Hematopoietic multipotent progenitor cell treated with erythropoietin and hydrocortisone succinate and interleukin-3 and kit ligand, for 6 days (in vitro differentiated cells): ENCODE measurements at places on chromosomes 12 and 14.

GRCh38 chr12:14058717-14059116, 77.3 kb upstream of the GRIN2B start:
- DNase-seq = no peak

GRCh38 chr12:51943346-51943745, 8.2 kb upstream of the ACVR1B start:
- no peak for DNase-seq

- no peak for DNase-seq
Observed at GRCh38 chr14:55813630-55814029, 233.6 kb downstream of the KTN1 start.

GRCh38 chr12:116423094-116423493, 136.1 kb upstream of the MAP1LC3B2 start:
- DNase-seq = no peak

DNA sequence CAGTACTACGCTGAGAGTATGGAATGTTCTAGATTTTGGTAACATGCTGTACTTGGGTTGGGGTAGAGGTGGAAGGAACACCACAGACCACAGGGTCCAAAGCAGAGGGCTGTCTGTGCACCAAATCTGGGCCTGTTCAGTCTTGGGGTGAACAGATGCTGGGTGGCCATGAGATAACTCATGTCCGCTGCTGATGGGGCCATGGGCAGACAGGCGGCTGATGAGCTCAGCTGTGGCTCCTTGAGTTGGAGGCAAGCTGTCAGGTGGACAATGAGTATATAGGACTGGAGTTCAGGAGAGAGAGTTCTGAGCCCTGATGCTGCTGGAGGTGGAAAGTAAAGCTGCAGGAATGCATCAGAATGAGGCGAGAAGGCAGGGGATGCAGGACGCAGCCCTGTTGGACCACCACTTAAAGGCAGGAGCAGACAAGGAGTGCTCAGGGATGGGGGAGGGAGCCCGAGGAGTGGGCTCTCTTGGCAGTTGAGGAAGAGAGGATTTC, 6.2 kb downstream of the SMIM41 start:
- no peak for DNase-seq

DNA sequence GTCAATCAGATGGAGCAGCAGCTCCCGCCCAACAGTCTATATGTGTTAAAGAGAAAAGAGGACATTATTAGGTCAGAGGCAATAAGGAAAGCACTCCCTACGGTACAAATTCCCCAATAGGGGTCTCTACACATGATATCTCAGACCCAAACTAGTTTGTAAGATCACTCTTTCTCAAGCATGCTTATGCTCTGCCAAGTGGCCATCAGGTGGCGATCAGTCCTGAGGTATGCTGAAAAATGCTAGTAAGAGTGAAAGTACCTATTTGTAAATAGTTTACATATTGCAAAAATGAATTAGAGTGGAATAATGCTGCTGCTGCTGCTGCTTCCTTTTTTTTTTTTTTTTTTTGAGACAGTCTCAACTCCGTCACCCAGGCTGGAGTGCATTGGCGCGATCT, 61.0 kb downstream of the CPM start:
- DNase-seq = peak; percentile 44

GRCh38 chr14:50000380-50001150, 107.7 kb downstream of the ARF6 start:
- peak; percentile 69 for DNase-seq

DNA sequence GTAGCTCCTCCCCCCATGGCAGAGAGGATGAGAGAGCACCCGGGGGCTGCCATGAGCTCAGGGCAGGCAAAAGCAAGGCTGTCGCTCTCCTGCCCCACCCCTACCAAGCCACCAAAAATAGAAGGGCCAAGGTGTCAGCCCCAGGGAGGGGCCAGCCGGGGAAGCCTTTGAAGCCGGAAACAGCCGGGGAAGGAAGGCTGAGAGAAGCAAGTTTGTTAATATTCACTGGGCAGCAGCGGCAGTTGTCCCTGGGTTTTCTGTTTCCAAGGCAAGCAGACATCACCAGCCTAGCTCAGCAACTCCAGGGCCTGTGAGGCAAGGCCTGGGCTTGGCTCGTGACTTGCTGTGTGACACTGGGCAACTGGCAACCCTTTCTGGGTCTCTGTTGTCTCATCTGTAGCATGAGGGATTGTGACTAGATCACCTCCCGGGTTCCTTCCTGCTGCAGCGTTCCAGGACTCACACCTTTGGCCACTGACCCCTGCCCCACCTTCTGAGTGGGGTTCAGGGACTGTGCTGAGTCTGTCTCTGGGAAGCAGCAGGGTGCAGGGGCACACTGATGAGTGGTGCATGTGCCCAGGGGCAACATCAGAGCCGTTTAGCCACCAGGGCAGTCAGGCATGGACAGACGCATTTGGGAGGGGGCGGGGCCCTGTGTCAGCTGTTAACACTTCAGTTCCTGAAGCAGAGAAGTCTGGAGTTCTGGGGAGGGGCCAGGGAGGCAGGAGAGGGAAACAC, 24.3 kb downstream of the SYNDIG1L start:
- peak; percentile 22 for DNase-seq

DNA sequence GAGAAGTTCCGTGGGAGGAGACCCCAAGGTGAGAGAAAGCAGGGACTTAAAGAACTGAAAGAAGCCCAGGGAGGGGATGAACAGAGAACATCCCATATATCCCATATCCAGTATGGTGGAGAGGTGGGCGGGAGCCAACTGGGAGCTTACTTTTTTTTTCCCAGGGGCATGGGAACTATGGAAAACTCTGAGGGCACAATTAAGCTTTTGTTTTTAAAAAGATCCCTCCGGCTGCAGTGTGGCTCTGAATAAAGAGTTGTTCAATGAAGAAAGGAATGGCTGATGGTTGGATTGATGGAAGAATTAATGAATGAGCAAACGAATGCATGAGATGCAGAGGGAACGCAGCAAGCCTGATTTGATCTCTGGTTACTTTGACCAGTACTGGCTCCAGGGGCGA, 12.6 kb downstream of the NTF3 start:
- no peak for DNase-seq

- no peak for DNase-seq
Observed at GRCh38 chr14:90511795-90512328, 115.0 kb downstream of the CALM1 start.

GRCh38 chr12:102421802-102422583, 58.4 kb downstream of the IGF1 start:
- no peak for DNase-seq

GRCh38 chr12:70487440-70487839, 121.3 kb downstream of the KCNMB4 start:
- DNase-seq = no peak

GRCh38 chr14:103391048-103391447, 5.8 kb downstream of the MARK3 start:
- DNase-seq = peak; percentile 90

DNA sequence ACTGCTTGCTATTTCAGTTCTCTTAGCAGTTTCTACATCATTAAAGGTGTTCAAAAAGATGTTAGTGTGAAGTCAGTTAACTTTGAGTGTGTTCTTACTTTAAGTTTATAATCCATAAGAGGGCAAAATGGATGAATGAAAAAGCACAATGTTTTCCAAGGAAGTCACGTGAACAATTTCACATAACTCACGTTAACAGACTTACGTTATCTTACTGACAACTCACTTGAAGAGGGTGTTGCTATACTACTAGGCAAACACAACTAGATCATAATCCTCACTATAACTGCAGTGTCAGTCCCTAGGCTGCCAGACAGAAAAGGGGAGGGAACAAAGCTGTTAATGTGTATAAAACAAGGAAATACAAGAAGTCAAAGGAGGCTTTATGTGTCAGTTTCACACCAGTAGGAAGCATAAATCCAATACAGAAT, 6.4 kb downstream of the SLC2A13 start:
- peak; percentile 77 for DNase-seq

- no peak for DNase-seq
Observed at GRCh38 chr14:71533390-71533789, 398.8 kb upstream of the RGS6 start.

GRCh38 chr12:101570047-101570446, 24.7 kb upstream of the MYBPC1 start:
- DNase-seq = peak; percentile 57

- no peak for DNase-seq
Observed at GRCh38 chr12:131525795-131526508, 184.9 kb upstream of the SFSWAP start.
